ENCODE measurements at places on chromosomes 16 and 17. TPM values are rescaled to one million over a fixed set of nuclear protein-coding genes. Genes with fewer than 3 reads are reported as not detected.

DNA sequence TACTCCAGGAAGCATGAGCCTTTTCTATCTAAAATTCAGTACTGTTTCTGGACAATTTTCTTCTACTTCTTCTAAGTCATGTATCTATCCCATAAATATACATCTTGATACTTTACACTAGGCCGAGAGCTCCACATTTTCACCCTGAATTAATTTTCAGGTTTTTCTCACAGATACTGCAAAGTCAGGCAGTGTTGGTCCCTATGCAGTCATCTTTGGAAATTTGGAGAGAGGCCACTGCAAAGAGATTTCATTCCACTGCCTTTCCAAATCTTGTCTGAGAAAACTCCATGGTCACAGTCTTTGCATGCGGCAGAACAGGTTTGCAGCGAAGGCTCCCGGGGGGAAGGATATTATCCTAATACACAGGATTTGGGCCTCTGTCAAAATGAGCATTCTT, 28.2 kb downstream of the DUSP14 start:
- no peak for DNase-seq
- H3K36me3 ChIP-seq: peaks cover 66% of the 10 kb centered on the region
- no peaks in the 10 kb centered on the region for H3K4me1 ChIP-seq
- no peak overlapping the region for H3K27ac ChIP-seq

DNA sequence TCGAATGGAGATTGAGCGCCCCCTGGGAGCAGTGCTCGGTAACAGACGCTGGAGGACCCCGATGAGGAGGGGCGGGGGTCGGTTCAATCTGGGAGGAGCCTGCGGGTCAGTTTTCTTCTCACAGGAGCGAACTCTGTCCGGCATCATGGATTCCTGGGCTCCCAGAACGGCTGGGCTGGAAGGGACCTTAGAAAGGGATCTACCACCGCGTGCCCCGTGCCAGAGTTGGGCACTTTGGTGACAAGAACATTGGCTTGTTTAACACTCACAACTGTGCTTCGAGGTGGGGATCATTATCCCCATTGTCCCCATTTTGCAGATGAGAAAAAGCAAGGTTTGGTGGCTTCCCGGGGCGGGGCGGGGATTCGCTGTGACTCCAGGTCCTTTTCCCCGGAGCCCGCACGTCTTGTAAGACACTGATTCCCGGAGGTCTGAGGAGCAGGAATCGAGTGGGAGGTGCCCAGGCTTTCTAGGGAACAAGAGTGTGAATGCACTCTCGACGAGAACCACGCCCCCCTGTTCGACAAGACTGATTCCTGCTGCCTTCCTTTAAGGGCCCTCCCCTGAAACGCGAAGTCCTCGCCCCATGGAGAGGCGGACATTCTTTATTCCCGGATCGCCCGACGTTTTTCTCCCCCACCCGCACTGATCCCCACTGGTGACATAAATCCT, 1.5 kb upstream of the FBXL19 start:
- peaks cover 14% of the 10 kb centered on the region for H3K4me1 ChIP-seq
- H3K4me3 ChIP-seq: peak overlapping the region; percentile 98
- peaks cover 23% of the 10 kb centered on the region for H3K36me3 ChIP-seq
- H3K27me3 ChIP-seq: no peaks in the 10 kb centered on the region
- peak; percentile 29 for DNase-seq

GRCh38 chr17:81031566-81032550, 3.1 kb upstream of the BAIAP2 start:
- H3K27me3 ChIP-seq: peaks cover 6% of the 10 kb centered on the region
- H3K36me3 ChIP-seq: peaks cover 14% of the 10 kb centered on the region
- no peak for DNase-seq
- peaks cover 21% of the 10 kb centered on the region for H3K4me1 ChIP-seq

DNA sequence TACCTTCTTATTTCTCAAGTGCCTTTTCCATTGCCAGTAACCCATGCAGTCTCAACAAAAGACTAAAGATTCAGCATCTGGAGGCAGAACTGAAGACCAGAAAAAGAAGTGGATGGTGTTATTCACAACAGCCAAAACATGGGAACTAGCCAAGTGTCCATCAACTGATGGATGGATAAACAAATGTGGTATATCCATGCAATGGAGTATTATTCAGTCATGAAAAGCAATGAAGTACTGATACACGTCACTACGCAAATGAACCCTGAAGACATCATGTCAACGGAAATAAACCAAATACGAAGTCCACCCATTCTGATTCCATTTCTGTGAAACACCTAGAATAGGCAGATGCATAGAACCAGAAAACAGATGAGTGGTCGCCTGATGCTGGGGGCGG, 25.6 kb downstream of the GAS7 start:
- peaks cover 5% of the 10 kb centered on the region for H3K4me1 ChIP-seq
- DNase-seq: no peak
- H3K36me3 ChIP-seq: peaks cover 7% of the 10 kb centered on the region

DNA sequence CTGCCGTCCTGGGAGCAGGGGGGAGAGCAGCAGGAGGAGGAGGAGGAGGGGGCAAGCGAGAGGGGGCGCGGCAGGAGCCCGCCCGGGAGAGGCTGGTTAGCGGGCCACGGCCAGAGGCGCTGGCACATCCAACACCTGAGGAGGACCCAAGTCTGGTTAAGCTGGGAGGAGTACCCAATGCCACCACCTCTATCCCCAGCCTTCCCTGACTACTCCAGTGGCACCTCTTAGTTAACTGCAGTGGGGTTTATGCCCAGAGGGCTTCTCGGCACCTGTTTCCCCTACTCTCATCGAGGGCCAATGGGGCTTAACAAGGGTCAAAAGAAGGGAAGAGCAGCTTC, 5.6 kb downstream of the PHOSPHO1 start:
- H3K36me3 ChIP-seq: no peaks in the 10 kb centered on the region
- H3K27me3 ChIP-seq: peaks cover 34% of the 10 kb centered on the region
- no peak overlapping the region for H3K4me3 ChIP-seq
- DNase-seq: no peak
- no peaks in the 10 kb centered on the region for H3K4me1 ChIP-seq

GRCh38 chr17:40777459-40777858, 4.9 kb downstream of the KRT27 start:
- H3K4me1 ChIP-seq: no peaks in the 10 kb centered on the region
- DNase-seq: no peak
- no peak overlapping the region for H3K4me3 ChIP-seq
- H3K27me3 ChIP-seq: peaks cover 50% of the 10 kb centered on the region
- no peak overlapping the region for H3K27ac ChIP-seq
- H3K36me3 ChIP-seq: no peaks in the 10 kb centered on the region

- H3K27ac ChIP-seq: no peak overlapping the region
- H3K4me3 ChIP-seq: no peak overlapping the region
- DNase-seq: no peak
- H3K4me1 ChIP-seq: no peaks in the 10 kb centered on the region
- H3K36me3 ChIP-seq: no peaks in the 10 kb centered on the region
- H3K27me3 ChIP-seq: peaks cover 61% of the 10 kb centered on the region
These were observed 6.8 kb downstream of the KCNG4 start for GRCh38 chr16:84232969-84233368.

GRCh38 chr16:54693864-54694263, 236.8 kb upstream of the IRX5 start:
- H3K4me1 ChIP-seq: peaks cover 6% of the 10 kb centered on the region
- no peak for DNase-seq
- no peak overlapping the region for H3K27ac ChIP-seq
- no peaks in the 10 kb centered on the region for H3K36me3 ChIP-seq
- no peaks in the 10 kb centered on the region for H3K27me3 ChIP-seq

GRCh38 chr16:89261691-89262563, 44.4 kb downstream of the ZNF778 start:
- no peak overlapping the region for H3K27ac ChIP-seq
- no peaks in the 10 kb centered on the region for H3K27me3 ChIP-seq
- DNase-seq: no peak
- no peak overlapping the region for H3K4me3 ChIP-seq
- no peaks in the 10 kb centered on the region for H3K4me1 ChIP-seq

DNA sequence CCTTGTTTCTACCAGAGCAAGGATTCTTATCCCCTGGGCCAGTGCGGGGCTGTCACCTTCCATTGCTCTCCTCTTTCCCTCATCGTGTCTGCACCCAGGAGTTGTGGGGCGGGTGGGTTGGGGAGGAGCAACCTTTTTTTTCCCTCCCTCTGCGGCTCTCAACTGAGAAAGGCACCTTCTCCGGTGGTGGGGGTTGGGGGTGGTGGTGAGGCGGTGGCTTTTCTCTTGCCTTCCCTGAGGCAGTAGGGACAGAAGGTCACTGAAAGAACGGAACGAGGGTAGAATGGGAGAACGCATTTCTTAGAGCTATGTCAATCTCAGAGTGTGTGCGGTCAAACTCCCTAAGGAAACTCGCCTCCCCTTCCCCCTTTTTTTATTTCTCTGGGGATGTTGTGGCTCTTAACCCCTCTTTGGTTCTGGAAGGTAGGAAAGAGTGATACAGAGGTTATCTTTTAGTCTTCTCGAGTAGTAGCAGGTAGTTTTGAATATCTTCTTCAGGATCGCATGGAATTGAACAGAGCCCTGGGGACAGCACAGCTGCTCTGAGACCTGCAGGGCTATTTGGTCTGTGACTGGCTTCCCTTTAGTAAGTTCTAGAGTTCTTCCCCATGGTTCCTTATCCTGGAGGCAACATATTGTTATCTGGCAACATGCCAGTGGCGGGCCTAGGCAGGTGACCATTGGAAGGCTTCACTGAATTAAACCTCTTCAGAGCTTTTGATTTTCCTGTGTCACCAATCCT, 994 bp downstream of the CLTC start:
- peaks cover 6% of the 10 kb centered on the region for H3K36me3 ChIP-seq
- H3K4me3 ChIP-seq: peak overlapping the region; percentile 98
- peak overlapping the region; percentile 100 for H3K27ac ChIP-seq
- H3K27me3 ChIP-seq: no peaks in the 10 kb centered on the region

GRCh38 chr17:82019690-82020571, 2.7 kb downstream of the CENPX start:
- DNase-seq: peak; percentile 49
- H3K27ac ChIP-seq: no peak overlapping the region
- peaks cover 16% of the 10 kb centered on the region for H3K4me1 ChIP-seq
- no peak overlapping the region for H3K4me3 ChIP-seq
- no peaks in the 10 kb centered on the region for H3K27me3 ChIP-seq

DNA sequence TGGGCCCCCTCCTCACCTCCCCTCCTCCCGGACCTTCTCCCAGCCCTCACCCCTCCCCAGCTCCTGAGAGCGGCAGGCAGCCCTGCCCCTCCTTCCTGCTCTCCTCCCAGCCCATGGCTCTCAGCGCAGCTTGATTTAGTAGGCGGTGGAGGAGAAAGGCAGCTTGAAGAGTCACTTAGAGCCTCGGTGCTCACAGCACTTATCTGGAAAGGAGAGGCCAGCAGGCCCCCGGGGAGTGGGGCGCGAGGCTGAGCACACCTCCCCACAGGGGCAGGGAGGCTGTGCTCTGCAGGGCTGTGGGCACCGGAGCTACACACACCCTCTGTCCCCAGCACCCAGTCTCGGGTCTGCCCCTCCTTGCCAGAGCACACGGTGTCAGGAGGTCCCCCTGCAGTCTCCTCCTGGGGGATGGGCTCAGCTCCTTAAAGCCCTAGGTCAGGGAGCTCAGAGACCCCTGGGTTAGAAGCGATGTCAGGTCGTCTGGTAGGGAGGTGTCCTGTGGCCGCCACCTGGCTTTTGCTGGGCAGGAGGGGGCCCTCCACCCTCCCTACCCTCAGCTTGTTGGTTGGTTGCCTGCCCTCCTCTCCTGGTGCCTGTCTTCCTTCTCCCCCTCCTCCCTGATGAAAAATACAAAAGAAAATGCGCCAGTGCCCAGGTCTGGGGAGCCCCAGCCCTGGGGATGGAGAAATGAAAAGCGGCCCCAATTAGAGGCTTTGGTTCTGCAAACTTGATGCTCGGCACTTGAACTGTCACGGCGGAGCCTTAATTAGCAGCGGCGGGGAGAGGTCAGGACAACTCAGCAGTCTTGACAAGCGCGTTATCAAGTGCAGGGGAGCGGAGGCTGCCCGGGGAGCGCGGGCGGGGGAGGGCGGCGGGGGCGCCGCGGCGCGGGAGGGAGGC, 151.1 kb upstream of the GSE1 start:
- no peak for DNase-seq
- H3K4me1 ChIP-seq: peaks cover 8% of the 10 kb centered on the region
- H3K27ac ChIP-seq: no peak overlapping the region
- no peaks in the 10 kb centered on the region for H3K36me3 ChIP-seq
- H3K4me3 ChIP-seq: no peak overlapping the region

DNA sequence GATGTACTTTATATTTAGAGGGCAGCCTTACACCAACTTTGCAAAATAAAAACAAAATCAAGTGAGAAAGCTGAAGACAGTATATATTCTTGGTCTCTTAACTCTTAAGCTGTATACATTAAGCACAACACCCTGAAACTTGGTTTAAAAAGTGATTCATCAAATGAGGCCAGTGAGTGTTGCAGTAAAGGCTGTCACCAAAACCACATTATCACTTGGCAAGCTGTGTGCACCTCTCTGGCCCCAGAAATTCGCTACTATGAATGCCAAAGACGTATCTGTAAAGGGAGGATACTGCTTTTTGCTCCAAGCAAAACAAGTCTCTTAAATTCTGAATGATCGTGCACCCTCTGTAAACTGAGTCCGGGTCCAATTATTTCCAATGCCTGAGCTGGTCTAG, 163.9 kb downstream of the ZFHX3 start:
- H3K27ac ChIP-seq: no peak overlapping the region
- H3K27me3 ChIP-seq: no peaks in the 10 kb centered on the region
- peaks cover 8% of the 10 kb centered on the region for H3K4me1 ChIP-seq
- no peak overlapping the region for H3K4me3 ChIP-seq

DNA sequence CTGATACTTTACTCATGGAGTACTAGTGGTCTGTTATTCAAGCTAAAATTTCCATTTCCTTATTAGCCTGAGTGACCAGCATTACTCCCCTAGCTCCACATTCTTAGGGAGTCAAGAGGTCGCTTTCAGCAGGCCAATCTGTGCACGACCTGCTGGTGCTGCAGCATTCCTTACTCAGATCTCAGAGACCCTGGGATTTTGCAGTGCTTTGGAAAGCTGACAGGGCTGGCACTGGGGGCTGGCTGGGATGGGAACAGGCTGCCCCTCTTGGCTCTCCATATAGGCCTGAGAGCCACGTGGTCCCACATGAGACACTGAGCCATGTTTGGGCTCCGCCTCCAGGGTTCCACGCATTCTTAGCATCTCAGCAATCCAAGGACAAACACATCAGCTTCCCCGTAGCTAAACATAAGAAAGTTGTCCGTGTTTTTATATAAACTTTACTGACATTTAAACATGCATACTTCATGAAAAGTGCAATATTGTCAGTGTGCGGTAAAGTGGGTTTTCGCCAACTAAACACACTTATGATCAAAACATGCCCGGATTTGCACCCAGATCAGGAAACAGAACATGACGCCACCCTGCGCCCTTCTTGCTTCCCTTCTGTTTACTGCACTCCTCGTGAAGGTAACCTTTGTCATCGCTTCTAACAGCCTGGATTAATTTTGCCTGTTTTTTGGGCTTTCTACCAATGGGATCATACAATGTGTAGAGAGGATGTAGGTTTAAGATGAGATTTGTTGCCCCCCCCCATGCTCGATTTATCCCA, 254.5 kb upstream of the CACNG5 start:
- H3K36me3 ChIP-seq: no peaks in the 10 kb centered on the region
- H3K4me1 ChIP-seq: peaks cover 6% of the 10 kb centered on the region
- DNase-seq: no peak
- H3K4me3 ChIP-seq: no peak overlapping the region

HIGD1B gene
- not detected for total RNA-seq

NPIPA7 gene
- total RNA-seq: 20.1 TPM

WNT9B gene
- total RNA-seq: not detected

LRRC59 gene
- total RNA-seq: 344 TPM

KRTAP4-3 gene
- total RNA-seq: not detected

CCL14 gene
- not detected for total RNA-seq

KCNAB3 gene
- 4.2 TPM for total RNA-seq

ESRP2 gene
- 48.8 TPM for total RNA-seq

SLC6A2 gene
- not detected for total RNA-seq

NOTUM gene
- not detected for total RNA-seq

Measured in MCF 10A (cell line).